PC-3 (cell line): ENCODE measurements at places on chromosomes 5 and 9. TPM values are rescaled to one million over a fixed set of nuclear protein-coding genes. Genes with fewer than 3 reads are reported as not detected.

- no peaks in the 10 kb centered on the region for H3K27me3 ChIP-seq
- H3K4me1 ChIP-seq: peaks cover 39% of the 10 kb centered on the region
- H3K27ac ChIP-seq: peak overlapping the region; percentile 80
- peak overlapping the region; percentile 25; the same call in 1 of the 2 replicates for H3K4me3 ChIP-seq
- H3K36me3 ChIP-seq: no peaks in the 10 kb centered on the region
Measured at GRCh38 chr5:121968910-121969607, 7.3 kb downstream of the SRFBP1 start.

Gene CCDC192
- total RNA-seq: not detected in 2 replicates

- no peak overlapping the region for H3K4me3 ChIP-seq
- H3K36me3 ChIP-seq: peaks cover 11% of the 10 kb centered on the region; the same call in 1 of the 2 replicates
- DNase-seq: peak; percentile 66
- H3K27me3 ChIP-seq: no peaks in the 10 kb centered on the region
- H3K4me1 ChIP-seq: peaks cover 96% of the 10 kb centered on the region
- peak overlapping the region; percentile 98 for H3K27ac ChIP-seq
Measured at GRCh38 chr9:38022995-38023394, 46.0 kb downstream of the SHB start.

- no peaks in the 10 kb centered on the region for H3K36me3 ChIP-seq
- no peak overlapping the region for H3K4me3 ChIP-seq
- no peaks in the 10 kb centered on the region for H3K4me1 ChIP-seq
- no peak for DNase-seq
- no peak overlapping the region for H3K27ac ChIP-seq
- no peaks in the 10 kb centered on the region for H3K27me3 ChIP-seq
Measured at GRCh38 chr9:69578026-69578425, 94.1 kb downstream of the APBA1 start.

DNA sequence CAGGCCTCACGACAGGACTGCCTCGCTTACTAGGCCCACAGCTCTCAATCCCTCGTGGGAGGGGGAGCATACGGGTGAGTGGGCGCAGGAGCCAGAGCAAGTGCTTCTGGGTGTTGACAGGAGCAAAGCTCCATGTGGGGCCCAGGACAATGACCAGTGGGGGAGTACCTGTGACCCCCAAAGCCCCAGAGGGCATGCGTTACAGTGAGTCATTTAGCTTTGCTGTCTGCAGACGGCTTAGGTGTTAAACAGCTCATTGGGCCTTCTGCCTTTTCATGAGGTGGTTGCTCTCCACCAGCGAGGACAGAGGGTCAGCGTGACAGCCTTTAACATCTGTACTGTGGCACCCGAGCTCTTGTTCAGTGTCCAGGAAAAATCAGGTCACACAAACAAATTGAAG, 78.2 kb downstream of the GRAMD2B start:
- H3K27me3 ChIP-seq: no peaks in the 10 kb centered on the region
- no peak for DNase-seq
- no peak overlapping the region for H3K4me3 ChIP-seq
- H3K4me1 ChIP-seq: peaks cover 5% of the 10 kb centered on the region; the same call in 1 of the 2 replicates
- H3K36me3 ChIP-seq: no peaks in the 10 kb centered on the region

DNA sequence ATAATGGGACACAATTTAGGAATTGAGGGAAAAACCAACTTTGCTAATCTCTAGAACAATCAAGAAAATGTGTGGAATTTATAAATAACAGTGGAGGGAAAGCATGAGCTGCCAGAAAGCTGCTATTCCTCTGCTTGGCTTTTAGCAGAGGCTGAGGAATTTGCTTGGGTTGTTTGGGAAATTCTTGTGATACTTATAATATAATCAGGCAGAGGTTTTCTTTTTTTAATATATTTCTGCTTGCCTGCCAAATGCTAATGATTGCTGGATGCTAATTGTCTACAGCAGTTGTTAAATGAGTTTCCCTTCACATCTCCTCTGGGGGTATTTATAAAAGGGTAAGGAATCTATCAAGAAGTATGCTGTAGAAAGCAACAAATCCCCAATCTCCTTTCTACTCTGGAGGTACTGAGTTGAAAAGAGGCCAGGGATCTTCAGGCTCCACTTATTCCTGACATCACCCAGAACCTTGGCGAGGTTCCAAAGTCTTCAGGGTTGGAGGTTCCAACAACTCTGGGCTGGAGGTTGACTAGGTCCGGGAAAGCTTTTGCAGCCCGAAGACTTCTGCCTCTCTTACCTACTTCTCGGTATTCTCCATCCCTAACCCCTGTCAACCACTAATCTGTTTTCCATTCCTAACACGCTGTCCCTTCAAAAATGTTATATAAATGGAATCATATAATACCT, 60.4 kb upstream of the TMED7 start:
- H3K4me3 ChIP-seq: no peak overlapping the region
- DNase-seq: no peak
- H3K4me1 ChIP-seq: no peaks in the 10 kb centered on the region
- H3K27me3 ChIP-seq: peaks cover 16% of the 10 kb centered on the region

Gene ZNG1C
- 108 and 128 TPM in 2 replicates for total RNA-seq

DNA sequence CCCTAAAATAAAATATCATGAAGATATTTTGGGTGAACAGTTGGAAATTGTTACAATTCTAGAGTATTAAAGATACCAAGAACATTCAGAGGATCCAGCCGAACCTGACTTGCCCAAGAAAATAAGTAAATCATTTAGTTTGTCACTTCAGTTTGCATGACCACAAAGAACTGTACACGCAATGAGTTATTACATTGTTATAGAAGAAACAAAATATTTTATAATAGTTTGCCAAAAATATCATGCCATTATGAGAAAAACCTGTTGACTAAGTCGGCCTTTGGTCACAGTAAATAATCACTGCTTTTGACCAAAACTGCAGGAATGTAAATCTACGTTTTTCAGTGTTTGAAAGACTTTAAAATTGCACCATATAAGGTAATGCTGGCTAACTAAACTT, 27.9 kb downstream of the TRIO start:
- H3K4me1 ChIP-seq: peaks cover 88% of the 10 kb centered on the region
- peaks cover 2% of the 10 kb centered on the region; the same call in 1 of the 2 replicates for H3K36me3 ChIP-seq
- DNase-seq: no peak
- H3K27ac ChIP-seq: no peak overlapping the region

Gene ZNF354C
- not detected in 2 replicates for total RNA-seq

GRCh38 chr9:752681-753200, 88.8 kb upstream of the DMRT1 start:
- H3K27me3 ChIP-seq: no peaks in the 10 kb centered on the region
- no peaks in the 10 kb centered on the region for H3K36me3 ChIP-seq
- H3K4me1 ChIP-seq: peaks cover 30% of the 10 kb centered on the region
- peak overlapping the region; percentile 94 for H3K27ac ChIP-seq
- peak; percentile 5 for DNase-seq

- H3K36me3 ChIP-seq: no peaks in the 10 kb centered on the region
- no peak overlapping the region for H3K27ac ChIP-seq
- H3K27me3 ChIP-seq: no peaks in the 10 kb centered on the region
- peaks cover 21% of the 10 kb centered on the region for H3K4me1 ChIP-seq
Measured at GRCh38 chr9:35163413-35163812, 1.6 kb downstream of the UNC13B start.

DNA sequence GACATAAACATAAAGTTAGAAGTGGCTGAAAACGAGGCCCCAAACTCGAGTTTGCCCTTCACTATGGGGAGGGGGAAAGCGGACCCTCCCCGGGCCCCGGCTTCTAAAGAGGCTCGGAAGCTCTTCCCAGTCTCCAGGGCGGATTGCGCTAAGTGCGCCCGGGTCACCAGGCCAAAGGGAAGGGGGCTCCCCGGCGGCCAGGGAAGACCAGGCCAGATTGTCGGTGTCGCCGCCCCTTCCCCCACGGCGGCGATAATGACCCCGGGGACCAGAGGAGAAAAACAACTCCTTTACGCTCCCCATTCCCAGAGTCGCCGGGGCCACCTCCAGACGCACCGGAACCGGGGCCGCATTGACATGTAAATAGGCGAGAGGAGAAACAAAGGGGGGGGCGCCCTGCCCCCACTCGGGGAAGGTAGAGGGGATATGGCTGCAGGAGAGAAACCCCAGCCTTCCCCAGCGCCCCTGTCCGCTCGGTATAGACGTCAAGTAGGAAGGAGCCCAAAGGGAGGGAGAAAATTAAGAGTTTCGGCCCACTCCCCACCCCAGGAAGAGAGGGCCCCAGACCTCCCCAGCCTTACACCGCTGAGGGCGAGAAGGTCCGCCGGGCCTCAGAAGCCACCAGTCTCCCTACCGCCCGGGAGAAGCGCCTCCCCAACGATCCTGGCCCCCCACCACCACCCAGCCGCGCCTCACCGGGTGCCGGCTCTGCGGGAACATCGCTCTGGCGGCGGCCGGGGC, 1.7 kb downstream of the TLE1 start:
- H3K4me3 ChIP-seq: peak overlapping the region; percentile 81
- peaks cover 41% of the 10 kb centered on the region for H3K4me1 ChIP-seq
- H3K36me3 ChIP-seq: peaks cover 27% of the 10 kb centered on the region
- DNase-seq: peak; percentile 23

DNA sequence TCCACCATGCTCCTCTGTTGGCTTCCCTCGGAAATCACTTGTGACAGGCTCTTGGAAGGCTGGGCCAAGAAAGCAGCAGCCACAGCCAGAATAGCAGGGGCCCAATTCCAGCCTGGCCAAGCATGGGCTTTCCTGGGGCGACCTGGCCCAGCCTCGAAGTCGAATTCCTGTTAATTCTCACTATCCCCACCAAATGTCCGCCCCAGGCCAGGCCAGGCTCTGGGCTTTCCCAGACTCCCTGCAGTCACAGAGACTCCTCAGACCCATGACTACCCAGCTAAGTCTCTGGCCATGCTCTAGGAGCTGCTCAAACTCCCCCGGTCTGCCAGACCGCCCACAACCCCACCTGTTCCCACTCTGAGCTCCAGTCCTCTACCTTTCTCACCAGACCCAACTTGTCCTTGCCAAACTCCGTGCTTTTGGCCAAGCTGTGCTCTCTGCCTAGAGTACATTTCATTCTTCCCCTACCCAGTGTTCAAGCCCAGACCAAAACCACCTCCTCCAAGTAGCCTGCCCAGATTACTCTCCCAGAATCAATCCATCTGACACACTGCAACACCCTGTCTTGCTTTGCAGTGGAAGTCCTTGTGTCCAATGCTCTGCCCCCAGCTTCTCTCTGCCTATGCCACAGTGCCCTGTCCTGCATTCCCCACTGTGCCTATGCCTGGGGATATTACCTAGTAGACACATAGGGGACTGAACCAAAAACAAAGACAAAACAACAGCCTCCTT, 26.2 kb downstream of the SHB start:
- no peak overlapping the region for H3K4me3 ChIP-seq
- peaks cover 62% of the 10 kb centered on the region for H3K4me1 ChIP-seq
- DNase-seq: no peak
- H3K27me3 ChIP-seq: no peaks in the 10 kb centered on the region
- H3K36me3 ChIP-seq: peaks cover 10% of the 10 kb centered on the region; the same call in 1 of the 2 replicates
- no peak overlapping the region for H3K27ac ChIP-seq

DNA sequence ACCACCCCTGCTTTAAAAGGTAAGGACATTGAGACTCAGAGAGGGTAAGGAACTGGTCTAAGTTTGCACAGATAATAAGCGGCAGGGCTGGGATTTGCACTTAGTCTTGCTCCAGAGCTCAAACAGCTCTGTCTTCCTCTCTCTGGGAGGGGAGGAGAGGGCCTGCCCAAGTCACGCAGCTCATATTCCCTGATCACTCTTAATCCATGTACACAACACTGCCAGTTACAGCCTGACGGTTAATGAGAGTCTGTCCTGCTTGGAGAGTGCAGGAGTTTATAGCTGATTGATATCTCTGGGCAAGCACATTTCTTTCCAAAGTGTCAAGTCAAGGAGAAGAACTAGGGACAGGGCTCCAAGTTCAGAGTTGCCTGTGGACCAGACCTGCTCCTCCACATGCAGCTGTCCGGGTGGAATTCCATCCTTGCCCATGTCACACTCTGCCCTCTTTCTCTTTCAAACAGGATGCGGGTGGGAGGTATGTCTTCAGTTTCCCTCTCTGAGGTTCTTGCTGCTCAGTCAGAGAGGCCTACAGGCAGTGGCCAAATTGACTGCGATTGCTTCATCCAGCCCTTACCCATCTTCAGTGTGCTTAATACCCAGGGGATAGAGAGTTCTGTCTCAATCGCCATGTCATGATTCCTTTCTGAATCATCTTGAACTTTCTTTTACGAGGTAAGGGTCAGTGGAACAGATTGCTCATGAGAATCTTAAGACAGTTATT, 54.5 kb downstream of the GALNT12 start:
- peaks cover 34% of the 10 kb centered on the region for H3K4me1 ChIP-seq
- H3K27ac ChIP-seq: peak overlapping the region; percentile 97
- H3K27me3 ChIP-seq: no peaks in the 10 kb centered on the region
- no peak overlapping the region for H3K4me3 ChIP-seq

DNA sequence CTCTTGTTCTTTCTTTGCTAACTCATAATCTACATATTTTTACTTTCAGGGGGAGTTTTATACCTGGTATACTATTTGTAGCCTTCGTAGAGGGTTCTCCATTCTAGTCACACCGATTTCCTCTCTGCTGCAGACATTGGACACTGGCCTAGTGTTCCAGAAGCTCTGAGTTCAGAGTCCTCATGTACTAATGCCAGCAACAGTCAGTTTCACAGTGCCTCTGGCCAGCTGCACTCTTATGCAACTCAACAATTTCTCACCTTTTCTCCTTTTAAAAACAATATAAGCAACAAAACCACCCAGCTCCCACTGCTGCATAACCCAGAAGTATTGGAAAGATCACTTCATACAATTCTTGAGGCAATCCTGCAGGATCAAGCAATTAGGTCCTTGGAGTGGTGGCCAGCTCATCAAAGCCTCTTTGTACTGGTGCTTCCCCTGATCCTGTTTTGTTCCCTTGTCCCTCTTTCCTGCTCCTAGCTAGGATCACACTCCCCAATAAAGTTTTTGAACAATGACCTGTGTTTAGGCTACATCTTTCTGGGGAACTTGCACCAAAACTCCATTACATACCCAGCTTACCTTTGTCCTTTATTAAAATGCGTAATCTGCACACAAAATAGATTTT, 98.1 kb upstream of the TUT7 start:
- H3K27me3 ChIP-seq: peaks cover 20% of the 10 kb centered on the region
- no peak overlapping the region for H3K27ac ChIP-seq
- H3K36me3 ChIP-seq: no peaks in the 10 kb centered on the region
- DNase-seq: no peak
- no peak overlapping the region for H3K4me3 ChIP-seq

GRCh38 chr5:117456866-117457470, 882.3 kb upstream of the SEMA6A start:
- no peak overlapping the region for H3K27ac ChIP-seq
- H3K4me1 ChIP-seq: no peaks in the 10 kb centered on the region
- no peaks in the 10 kb centered on the region for H3K27me3 ChIP-seq
- no peak overlapping the region for H3K4me3 ChIP-seq
- DNase-seq: no peak
- no peaks in the 10 kb centered on the region for H3K36me3 ChIP-seq

- no peak for DNase-seq
- no peaks in the 10 kb centered on the region for H3K4me1 ChIP-seq
Measured at GRCh38 chr9:126533926-126534310, 79.8 kb upstream of the LMX1B start.
